ENCODE measurements at places on chromosomes 6 and 20. TPM values are rescaled to one million over a fixed set of nuclear protein-coding genes. Genes with fewer than 3 reads are reported as not detected.

The MUC21 gene
- total RNA-seq: not detected

The HLA-B gene
- 365 TPM for total RNA-seq

The FRK gene
- total RNA-seq: 0.05 TPM

The CYP24A1 gene
- 0.05 TPM for total RNA-seq

The PSORS1C1 gene
- 3.4 TPM for total RNA-seq

The FRMD1 gene
- total RNA-seq: not detected

The PLN gene
- not detected for total RNA-seq

The REM1 gene
- not detected for total RNA-seq

The ZNF341 gene
- 1.6 TPM for total RNA-seq

The EYS gene
- 0.81 TPM for total RNA-seq

The FAM83C gene
- total RNA-seq: 0.24 TPM

The RBM24 gene
- 13.2 TPM for total RNA-seq

The PSMF1 gene
- total RNA-seq: 90.5 TPM

The SLC13A3 gene
- not detected for total RNA-seq

The SLPI gene
- total RNA-seq: 0.33 TPM

The TMEM14A gene
- total RNA-seq: 108 TPM

The PAK5 gene
- total RNA-seq: not detected

The C6orf58 gene
- 0.21 TPM for total RNA-seq

All from A172 (cell line).